ENCODE measurements at places on chromosomes 12 and 14.

GRCh38 chr14:103476631-103477030, 46.0 kb downstream of the CKB start:
- no peak for DNase-seq

GRCh38 chr12:121980191-121980891, 41.3 kb upstream of the BCL7A start:
- no peak for DNase-seq

GRCh38 chr12:121849665-121850064, 9.0 kb downstream of the HPD start:
- DNase-seq, result no peak

GRCh38 chr14:65892315-65892714, 479.8 kb downstream of the FUT8 start:
- DNase-seq, result peak; percentile 10

DNA sequence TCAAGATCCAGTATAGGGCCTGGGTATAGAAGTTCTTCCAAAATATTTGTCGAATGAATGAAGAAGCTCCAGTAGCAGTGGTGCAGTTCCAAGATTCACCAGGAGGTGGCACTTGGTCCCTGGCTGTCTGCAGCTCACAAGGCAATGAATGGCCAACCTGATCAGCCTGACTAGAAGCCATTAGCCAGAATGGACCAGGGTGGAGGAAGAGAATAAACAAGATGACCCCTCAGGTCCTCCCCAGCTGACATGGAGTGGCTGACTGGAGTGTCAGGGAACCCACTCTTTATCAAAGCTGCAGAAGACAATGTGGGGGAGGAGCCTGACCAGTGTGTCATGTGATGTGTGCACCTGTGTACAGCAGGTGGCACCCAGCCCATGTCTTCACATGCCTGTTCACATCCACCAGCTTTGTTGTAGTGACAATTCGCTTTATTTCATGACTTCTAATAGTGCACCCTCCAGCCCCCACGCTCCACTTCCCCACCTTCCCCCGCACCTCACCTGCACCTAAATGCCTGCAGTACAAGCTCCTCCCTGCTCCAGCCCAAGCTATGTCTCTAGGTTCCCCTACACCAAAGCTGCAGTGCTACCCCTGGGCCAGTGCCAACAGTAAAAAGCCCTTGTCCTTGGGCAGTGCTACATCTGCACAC, 3.0 kb downstream of the LTBP2 start:
- DNase-seq, result peak; percentile 79

DNA sequence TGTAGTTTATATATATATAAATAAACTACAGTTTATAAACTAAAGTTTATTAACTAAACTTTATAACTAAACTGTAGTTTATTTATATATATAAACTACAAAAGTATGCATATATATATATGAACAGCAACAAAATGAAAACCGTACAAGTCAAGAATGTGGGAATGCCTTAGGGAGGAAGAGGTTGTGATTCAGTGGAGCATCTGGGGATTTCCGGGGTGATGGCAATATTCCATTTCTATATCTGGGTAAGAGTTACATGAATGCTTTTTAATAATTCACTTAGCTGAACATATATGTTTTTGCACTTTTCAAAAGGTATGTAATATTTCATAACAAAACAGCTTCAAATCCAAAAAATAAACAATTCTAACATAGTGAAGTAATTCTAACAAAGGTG, 30.1 kb upstream of the CAND1 start:
- DNase-seq, result no peak

DNA sequence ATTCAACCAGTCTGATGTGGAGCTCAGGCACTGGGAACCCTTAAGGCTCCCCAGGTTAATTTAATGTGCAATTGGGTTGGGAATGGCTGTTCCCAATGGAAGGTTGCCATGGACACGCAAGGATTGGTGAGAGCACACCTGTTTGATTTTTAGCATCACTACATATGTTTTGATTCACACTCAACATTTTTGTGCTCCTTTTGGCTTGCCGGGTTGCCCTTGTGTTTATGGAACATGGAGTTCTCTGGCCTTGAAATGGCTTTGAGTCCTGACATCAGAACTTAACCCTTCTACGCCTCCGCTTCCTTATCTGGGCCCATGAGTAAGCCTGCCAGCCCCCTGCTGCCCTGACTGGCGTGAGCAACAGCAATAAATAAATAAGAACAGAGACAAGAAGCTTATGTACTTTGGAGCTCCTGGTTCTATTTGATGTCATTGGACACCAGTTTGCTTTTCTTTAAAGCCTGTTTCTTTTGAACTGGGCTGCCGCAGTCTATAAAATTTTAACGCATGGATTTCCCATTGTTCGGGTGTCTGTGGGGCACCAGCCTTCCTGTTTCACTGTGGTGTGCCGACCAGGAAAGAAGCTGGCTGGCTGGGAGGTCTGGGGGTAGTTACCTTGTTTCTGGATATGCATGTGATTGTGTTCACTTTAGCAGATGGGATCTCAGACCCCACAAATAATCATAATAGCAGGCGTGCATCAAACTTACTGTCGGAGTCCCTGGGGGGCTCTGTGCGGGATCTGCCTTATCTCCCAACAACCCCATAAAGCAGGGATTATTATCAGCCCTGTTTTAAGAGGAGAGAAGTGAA, 27.8 kb downstream of the TBX3 start:
- DNase-seq, result peak; percentile 80

- no peak for DNase-seq
Measured at GRCh38 chr12:12229556-12230092, 37.2 kb downstream of the LRP6 start.

- no peak for DNase-seq
Measured at GRCh38 chr12:88468581-88468980, 111.7 kb downstream of the KITLG start.

DNA sequence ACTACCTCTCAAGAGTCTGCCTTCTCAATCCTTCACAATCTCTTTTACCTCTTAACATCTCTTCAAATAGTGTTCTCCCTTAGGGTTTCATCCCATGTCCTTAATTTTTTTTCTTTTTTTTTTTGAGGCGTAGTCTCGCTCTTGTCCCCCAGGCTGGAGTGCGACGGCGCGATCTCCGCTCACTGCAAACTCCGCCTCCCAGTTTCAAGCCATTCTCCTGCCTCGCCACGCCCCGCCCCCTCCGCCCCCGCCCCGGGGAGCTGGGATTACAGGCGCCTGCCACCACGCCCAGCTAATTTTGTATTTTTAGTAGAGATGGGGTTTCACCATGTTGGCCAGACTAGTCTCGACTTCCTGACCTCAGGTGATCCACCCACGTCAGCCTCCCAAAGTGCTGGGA, 7.0 kb upstream of the BCAT1 start:
- DNase-seq, result no peak

DNA sequence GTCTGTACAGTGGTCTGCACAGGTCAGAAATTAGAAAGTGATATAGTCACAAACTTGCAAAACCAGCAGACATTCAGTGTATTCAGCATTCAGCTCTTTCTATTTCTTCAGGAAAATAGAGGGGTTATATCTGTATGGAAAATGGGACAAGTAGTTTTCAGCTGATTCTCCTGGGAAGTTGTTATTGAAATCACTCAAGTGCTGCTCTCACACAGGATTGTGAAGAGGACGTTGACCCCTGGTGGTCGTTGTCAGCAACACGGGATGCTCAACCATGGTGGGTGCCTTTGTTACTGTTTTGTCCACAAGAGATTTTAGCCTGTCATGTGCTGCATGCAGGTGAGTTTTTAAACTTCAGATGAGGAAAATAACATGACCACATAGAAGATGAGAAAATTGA, 981.8 kb downstream of the TMEM121 start:
- no peak for DNase-seq

DNA sequence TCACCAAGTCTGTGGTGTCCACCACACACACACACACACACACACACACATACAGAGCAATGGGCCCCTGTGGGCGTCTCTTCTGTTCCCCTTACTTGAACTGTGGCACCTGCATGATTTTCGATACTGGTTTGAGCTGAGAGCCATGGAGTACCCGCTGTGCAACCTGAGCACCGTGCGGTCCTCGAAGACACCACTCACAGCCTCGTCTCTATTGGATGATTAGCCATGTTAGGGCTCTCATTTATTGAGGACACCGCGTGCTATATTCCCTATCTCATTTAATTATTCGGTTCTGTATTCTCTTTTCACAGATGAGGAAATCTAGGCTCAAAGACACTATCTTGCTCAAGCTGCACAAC, 623 bp upstream of the C14orf132 start:
- DNase-seq, result peak; percentile 51
